Thoracic aorta (tissue), 2 donors: ENCODE measurements at places on chromosomes 11 and 22. TPM values are rescaled to one million over a fixed set of nuclear protein-coding genes. Genes with fewer than 3 reads are reported as not detected.

Gene KRTAP5-2
- total RNA-seq, result not detected

Gene EXPH5
- total RNA-seq, result 3.2 TPM

Gene LGR4
- 48.6 TPM for total RNA-seq

Gene CCDC188
- total RNA-seq, result not detected

Gene CARD18
- not detected for total RNA-seq

Gene RCE1
- 11.9 TPM for total RNA-seq

Gene CHEK2
- total RNA-seq, result 7.9 TPM

Gene TH
- not detected for total RNA-seq

Gene OR8G5
- total RNA-seq, result not detected

Gene GAL
- total RNA-seq, result not detected

Gene NXPE4
- not detected for total RNA-seq

Gene PTPRCAP
- total RNA-seq, result 7.2 TPM

Gene UPB1
- total RNA-seq, result 1.5 TPM
